NCI-H1105 treated with DMSO at 0.1 percent for 48 hours (cell line): ENCODE measurements at places on chromosomes 13 and 19.

DNA sequence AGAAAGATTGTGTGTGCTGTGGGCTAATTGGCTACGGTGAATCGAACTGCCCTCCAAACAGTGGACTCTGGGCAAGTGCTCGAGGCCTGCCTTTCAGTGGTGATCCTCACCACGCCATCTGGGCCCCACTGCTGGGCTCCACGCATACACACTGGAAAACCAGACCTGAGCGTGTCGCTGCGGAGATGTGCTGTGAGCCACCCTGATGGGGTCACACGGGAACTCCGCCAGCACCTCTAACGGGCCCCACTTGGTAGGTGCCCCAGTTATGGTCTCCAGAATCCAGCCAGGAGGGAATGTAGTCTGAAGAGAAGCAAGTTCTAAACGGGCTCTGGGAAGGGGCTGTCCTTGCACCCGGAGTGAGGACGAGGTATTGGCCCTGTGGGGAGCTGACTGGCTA lies 39.3 kb downstream of the C13orf46 start:
- no peak for DNase-seq

DNA sequence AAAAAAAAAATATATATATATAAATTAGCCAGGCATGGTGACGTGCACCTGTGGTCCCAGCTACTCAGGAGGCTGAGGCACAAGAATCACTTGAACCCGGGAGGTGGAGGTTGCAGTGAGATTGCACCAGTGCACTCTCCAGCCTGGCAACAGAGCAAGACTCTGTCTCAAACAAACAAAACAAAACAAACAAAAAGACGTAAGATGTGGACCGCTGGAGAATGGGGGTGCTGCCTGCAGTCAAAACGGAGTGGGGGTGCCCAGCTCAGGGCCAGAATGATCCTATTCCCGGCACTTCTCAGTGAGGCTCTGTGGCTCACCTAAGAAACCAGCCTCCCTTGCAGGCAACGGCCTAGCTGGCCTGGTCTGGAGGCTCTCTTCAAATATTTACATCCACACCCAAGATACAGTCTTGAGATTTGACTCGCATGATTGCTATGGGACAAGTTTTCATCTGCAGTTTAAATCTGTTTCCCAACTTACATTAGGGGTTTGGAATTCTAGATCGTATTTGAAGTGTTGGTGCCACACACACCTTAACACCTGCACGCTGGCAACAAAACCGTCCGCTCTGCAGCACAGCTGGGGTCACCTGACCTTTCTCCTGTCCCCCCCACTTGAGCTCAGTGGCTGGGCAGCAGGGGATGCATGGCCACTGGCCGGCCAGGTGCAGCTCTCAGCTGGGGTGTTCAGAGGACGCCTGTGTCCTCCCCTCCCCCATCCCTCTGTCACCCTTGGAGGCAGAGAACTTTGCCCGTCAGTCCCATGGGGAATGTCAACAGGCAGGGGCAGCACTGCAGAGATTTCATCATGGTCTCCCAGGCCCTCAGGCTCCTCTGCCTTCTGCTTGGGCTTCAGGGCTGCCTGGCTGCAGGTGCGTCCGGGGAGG lies at the start of gene F7:
Gene F7 (plus strand): TSS at position 760 of the 889 bp plus-strand sequence. CDS start 51 bp downstream, at position 811.
- DNase-seq: peak; percentile 20

- no peak for DNase-seq
Measured at GRCh38 chr19:41796362-41796761, at the start of gene CEACAM3. Gene CEACAM3, plus strand, starts transcription at chr19:41796587. Its CDS starts 91 bp downstream, at chr19:41796678.

DNA sequence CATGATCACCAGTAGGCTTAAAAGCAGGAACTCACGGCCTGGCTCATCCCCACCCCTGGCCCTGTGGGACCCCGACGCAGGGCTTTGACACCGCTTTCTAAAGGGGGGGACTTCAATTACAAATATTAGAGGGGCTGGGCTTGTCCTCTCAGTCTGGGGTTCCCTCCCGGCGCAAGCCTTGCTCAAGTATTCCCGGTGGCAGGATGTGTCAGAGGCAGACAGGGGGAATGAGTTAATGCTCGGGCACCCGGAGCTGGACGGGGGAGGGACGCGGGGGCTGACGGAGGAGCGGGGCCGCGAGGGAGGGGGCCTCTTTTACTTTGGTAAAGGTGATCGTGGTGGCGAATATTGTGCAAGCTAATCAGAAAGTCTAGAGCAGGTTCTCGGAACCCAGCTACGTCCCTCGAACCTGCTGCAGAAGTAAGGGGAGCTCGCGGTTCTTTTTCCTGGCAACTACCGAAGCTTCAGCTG lies 1.1 kb downstream of the FGF14 start:
- no peak for DNase-seq

GRCh38 chr19:19463348-19464117 lies 51.8 kb downstream of the TSSK6 start:
- no peak for DNase-seq

DNA sequence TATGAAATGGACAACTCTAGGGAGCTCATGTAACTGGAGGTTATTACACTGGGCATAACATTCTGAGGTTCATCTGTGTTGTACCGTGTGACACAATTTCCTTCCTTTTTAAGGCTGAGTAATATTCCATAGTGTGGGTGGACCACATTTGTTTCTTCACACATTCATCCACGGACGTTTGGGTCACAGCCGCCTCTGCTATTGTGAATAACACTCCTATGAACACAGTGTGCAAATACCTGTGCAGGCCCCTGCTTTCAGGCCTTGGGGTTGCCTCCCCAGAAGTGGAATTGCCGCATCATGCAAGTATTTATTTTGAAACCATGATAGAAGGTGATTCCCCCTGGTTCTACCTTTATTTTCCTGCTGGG lies 63.4 kb upstream of the MCF2L start:
- no peak for DNase-seq

- DNase-seq: no peak
Measured at GRCh38 chr13:28572871-28573270, 77.9 kb upstream of the FLT1 start.

DNA sequence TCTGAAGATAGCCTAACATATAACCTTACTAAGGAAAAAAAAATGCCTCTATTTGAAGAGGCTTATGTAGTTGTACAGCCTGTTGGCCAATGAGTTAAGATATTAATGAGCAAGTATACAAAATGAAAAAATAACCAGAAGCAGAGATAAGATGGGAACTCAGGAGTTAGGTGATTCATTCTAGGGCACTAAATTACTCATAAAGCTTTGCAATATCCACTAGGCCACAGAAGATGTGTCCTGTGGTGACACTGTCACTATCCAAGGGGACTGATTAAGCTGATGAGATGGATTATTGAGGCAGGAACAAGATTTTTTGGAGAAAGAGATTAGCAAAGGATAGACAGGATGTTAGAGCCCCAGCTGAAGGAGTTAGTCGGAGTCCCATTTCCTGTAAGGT lies 99.6 kb downstream of the LIG4 start:
- DNase-seq: no peak

GRCh38 chr13:38954291-38954690 lies 36.3 kb downstream of the STOML3 start:
- no peak for DNase-seq

DNA sequence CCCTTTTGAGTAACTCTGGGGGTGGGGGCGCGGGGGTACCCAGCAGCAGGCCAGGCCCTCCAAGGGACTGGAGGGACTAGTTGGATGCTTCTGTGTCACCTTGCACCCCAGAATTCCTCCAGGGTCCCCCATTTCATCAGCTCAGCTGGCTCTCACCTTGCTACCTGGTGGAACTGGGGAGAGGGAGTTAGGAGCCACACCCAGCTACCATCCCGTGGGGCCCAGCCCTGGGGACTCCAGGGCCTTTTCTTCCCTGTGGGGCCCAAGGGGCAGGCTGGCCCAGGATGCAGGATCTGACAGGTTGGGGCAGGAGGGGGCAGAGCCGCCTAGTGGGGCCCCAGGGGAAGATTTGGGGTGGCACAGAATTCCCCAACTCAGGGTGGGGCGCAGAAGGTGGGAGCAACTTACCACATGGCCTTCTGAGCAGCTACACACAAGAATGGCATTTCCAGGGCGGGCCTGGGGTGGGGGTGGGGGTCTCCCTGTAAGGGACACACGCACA lies 32.8 kb upstream of the NANOS3 start:
- DNase-seq: no peak

DNA sequence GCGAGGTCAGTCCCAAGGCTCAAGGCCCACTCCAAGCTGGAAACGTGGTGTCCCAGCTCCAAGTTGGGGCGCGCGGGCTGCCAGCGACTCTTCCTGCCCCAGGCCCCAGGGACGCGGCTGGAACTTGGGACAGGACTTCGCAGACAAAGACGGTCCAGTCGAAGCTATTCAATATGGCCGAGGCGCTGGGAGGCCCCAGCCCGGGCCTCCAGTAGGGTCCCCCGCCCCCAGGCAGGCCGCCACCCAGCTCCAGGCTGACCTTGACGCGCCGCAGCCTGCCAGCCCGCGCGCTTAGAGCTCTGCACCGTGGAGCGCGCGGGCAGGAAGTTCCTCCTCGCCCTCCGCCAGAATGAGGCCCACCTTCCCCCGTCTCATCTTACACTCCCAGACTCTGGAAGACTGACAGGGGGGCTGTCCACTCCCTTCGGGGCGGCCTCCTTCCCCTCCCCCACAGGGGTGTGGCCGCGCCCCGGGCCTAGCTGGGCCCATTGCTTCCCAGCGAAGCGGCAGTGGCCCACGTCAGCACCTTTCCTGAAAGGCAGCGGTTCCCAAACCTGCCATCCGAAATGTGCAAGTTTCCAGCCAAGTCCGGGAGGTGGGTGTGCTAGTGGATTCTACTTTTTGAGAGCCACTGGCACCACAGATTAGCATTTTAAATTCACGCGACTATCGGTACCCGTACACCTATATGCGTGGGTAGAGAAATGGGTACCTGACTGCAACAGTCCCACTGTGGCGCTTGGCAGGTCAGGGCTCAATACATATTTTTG lies at the start of gene CCDC8:
Gene CCDC8 (minus strand): TSS at position 303 of the 770 bp plus-strand sequence. CDS start 754 bp downstream, outside the sequence.
- peak; percentile 95 for DNase-seq

DNA sequence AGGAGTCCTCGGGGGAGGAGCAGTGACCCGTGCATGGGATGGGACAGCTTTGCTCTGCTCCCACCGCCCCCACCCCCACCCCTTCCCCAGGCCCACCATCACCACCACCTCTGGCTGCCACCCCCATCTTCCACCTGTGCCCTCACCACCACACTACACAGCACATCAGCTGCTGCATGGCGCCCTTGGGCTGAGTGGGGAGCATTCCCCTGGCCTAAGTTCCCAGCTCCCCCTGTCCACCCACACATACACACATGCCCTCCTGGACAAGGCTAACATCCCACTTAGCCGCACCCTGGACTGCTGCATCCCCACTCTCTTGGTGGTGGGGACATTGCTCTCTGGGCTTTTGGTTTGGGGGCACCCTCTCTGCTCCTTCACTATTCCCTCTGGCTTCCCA lies 46.2 kb upstream of the SGCG start:
- DNase-seq: no peak

DNA sequence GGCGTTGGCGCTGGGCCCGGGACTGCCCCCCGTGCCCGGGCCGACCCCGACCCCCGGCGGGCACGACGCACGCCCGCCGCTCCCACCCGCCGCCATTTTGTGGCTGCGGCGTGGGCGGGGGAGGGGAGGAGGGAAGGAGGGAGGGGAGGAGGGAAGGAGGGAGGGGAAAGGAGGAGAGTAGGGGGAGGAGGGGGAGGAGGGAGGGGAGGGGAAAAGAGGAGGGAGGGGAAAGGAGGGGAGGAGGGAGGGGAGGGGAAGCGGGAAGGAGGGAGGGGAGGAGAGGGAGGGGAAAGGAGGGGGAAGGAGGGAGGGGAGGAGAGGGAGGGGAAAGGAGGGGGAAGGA lies at the start of gene BTBD2:
Gene BTBD2 (minus strand): TSS at position 107 of the 343 bp plus-strand sequence. CDS start 11 bp downstream, at position 96.
- DNase-seq: peak; percentile 48

GRCh38 chr19:35134601-35135242 lies at the start of gene LGI4:
Gene LGI4, minus strand, starts transcription at chr19:35135059. Its CDS starts 379 bp downstream, at chr19:35134680.
- no peak for DNase-seq

DNA sequence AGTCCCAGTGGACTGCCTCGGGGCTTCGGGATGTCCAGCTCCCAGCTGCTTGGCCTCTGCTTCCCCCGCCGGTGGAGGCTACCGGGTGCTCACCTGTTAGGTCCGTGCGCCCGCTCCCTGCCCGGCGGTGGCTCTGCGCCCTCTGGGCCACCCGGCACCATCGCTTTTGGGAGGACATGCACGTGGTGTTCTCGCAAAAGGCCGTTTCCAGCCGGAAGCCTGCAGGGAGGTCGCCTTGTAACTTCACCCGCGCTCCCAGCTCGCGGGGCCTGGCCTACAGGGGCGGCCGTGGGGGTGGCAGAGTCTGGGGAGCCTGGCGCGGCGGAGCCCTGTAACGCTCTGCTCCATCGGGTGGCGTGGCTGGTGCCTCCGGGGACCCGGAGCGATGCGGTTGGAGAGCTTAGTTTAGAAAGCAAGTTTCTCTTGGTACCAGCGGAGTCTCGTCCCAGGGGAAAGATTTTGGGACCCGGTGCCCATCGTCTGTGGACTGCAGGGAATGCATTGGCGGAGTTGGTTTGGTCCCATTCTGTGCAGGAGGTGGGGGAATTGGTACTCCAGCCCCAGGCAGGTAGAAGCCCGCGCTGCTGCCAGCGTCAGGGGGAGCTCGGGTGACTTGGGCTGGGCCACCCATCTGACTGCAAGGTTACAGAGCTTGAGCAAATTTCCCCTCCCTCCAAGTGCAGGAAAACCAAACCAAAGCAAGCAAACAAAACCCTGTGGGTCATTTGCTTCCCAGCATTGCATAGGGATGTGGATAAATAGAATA lies 673 bp downstream of the SPATA13 start:
- peak; percentile 29 for DNase-seq

DNA sequence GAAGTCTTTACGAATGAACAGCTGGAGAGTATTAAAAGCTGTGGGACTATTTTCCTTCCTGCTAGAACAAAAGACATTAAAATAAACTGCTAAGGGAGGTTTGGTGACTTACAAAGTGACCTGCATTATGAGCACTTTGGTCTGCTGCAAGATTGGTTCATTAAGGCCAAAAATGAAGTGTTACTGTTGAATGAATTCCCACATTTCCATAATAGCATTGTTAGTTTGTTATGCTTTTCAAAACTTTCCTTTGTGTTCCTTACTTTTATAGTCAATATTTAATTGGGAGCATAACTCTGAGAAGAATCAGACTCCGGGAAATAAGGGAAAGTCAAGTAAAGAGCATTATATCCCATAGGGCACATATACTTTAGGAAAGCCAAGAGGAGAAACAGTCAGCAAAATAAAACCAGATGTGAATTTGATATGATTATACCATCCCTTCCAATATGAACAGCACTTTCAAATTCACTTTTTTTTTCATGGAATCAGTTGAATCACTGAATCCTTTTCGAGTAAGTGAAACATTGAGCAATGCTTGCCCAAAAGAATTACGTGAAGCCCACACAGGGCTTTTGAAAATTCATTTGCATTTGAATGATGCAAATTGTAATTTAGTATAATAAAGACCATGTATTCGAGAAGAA lies 112.6 kb downstream of the KCTD12 start:
- DNase-seq: no peak

DNA sequence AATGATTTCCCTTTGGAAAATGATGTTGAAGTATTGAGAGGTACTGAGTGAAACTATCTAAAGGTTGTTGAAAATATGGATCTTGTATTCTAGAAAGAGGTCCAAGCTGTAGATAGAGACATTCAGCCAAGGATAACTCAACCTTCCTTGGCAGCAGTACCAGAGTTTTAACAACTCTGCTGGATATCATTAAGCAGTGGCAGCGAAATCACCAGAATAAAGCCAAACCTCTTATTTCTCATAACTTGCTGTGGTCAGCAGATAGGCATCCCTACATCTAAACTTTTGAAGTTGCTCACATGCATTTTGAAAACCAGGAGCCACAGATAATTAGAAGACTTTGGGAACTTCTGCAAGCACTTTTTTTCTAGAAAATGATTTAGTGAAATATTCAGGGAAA lies 559.8 kb downstream of the IRS2 start:
- DNase-seq: no peak
